ENCODE measurements at places on chromosomes 2 and 18. TPM values are rescaled to one million over a fixed set of nuclear protein-coding genes. Genes with fewer than 3 reads are reported as not detected.
A peak's percentile ranks its signal among the peaks of the same experiment; 100 is the strongest.

Gene STAT4
- polyA plus RNA-seq, result 4.1 TPM

Gene CELF4
- 15.1 TPM for polyA plus RNA-seq

Gene MC5R
- not detected for polyA plus RNA-seq

Gene CCDC74B
- 16.2 TPM for polyA plus RNA-seq

Gene IMP4
- 55.8 TPM for polyA plus RNA-seq

Gene ATG16L1
- 12.9 TPM for polyA plus RNA-seq

Gene HES6
- polyA plus RNA-seq, result 7.4 TPM

Gene TEX44
- polyA plus RNA-seq, result not detected

Gene RND3
- 40.2 TPM for polyA plus RNA-seq

Gene ADD2
- polyA plus RNA-seq, result 2.2 TPM

Gene BMPR2
- 10.1 TPM for polyA plus RNA-seq

Gene COL5A2
- 9.4 TPM for polyA plus RNA-seq

GRCh38 chr2:406876-407275 is 119.0 kb upstream of the ALKAL2 start:
- H3K27me3 ChIP-seq, result no peaks in the 10 kb centered on the region
- no peak overlapping the region for H3K27ac ChIP-seq
- H3K4me3 ChIP-seq, result no peak overlapping the region
- no peak for DNase-seq
- H3K4me1 ChIP-seq, result no peaks in the 10 kb centered on the region

GRCh38 chr2:102789349-102790090 is 27.7 kb downstream of the TMEM182 start:
- DNase-seq, result no peak
- no peak overlapping the region for H3K27ac ChIP-seq
- no peaks in the 10 kb centered on the region for H3K4me1 ChIP-seq
- no peak overlapping the region for H3K4me3 ChIP-seq
- H3K36me3 ChIP-seq, result no peaks in the 10 kb centered on the region

DNA sequence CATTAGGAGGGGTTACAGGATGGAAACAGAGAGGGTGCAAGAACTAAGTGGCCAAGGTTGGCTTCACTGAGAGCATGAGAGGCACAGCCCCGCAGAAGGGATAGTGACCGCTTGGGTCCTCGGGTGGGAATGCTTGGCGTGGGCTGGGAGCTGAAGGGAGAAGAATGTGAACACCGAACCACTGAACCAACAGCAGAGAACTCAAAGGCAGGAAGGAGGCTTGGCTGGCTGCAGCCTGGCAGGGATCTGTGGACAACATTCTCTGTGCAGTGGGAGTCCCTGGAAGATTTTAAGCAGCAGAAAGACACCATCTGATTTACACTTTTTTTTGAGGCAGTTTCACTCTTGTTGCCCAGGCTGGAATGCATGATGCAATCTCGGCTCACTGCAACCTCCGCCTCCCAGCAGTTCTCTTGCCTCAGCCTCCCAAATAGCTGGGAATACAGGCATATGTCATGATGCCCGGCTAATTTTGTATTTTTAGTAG is 33.9 kb downstream of the SOWAHC start:
- DNase-seq, result no peak
- H3K36me3 ChIP-seq, result no peaks in the 10 kb centered on the region
- no peak overlapping the region for H3K4me3 ChIP-seq
- H3K4me1 ChIP-seq, result no peaks in the 10 kb centered on the region
- no peak overlapping the region for H3K27ac ChIP-seq

GRCh38 chr2:27150639-27151230 is 1.9 kb downstream of the TCF23 start:
- no peaks in the 10 kb centered on the region for H3K27me3 ChIP-seq
- no peaks in the 10 kb centered on the region for H3K4me1 ChIP-seq
- DNase-seq, result no peak
- no peak overlapping the region for H3K4me3 ChIP-seq
- no peaks in the 10 kb centered on the region for H3K36me3 ChIP-seq

- H3K4me1 ChIP-seq, result no peaks in the 10 kb centered on the region
- no peak overlapping the region for H3K4me3 ChIP-seq
- H3K27ac ChIP-seq, result no peak overlapping the region
- no peaks in the 10 kb centered on the region for H3K27me3 ChIP-seq
Observed at GRCh38 chr18:70907673-70908072, 618.8 kb downstream of the SOCS6 start.

DNA sequence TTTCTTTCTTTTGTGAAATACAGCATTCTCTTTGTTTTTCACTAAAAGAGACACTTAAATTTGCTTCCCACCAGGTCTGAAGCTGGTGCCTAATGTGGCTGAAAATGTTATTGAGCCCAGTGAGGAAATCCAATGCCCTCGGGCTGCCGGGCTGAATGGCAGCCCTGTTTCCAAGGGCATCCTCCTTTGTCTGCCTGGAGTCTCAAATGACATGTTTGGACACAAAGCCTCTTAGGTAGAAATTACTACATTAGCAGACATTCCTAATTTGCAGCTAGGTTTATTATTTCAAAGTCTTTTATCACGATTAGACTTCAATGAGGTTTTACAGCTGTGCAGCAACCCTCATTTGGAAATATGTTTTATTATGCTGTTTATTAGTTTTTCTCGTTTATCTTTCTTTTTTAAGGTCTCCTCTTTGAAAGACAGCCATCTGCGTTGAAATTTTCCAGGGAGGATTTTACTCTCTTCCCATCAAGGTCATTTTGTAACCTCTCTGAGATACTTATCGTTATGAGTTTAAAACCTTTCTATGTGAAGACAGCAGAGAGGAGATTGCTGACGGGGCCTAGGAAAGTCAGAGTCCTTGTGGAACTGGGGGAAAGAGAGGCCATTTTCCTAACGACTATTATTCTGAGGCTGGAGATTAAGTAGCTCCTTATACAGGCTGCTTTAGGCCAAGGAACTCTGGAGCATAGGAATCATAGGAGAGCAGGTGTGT is 59.0 kb upstream of the ZNF532 start:
- no peak overlapping the region for H3K4me3 ChIP-seq
- no peak overlapping the region for H3K27ac ChIP-seq
- peak; percentile 15 for DNase-seq
- H3K4me1 ChIP-seq, result no peaks in the 10 kb centered on the region

DNA sequence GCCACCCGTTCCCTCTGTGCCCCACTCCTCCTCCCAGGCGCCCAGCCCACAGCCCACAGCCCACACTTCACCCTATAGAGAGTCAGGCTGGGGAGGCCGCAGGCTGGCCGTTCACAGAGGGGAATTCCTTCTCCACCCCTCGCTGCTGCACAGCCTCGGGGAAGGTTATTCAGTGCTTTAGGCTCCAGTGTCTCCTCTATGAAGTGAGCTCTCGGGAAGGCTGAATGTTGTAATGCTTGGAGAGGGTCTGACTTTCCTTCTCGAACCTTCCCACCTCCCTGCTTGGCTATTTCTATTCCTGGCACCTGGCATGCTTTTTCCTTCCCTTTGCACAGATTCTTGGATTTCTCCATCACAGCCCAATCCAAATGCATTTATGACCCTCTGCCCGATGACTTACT is 62.5 kb upstream of the SMAD7 start:
- no peaks in the 10 kb centered on the region for H3K36me3 ChIP-seq
- peaks cover 2% of the 10 kb centered on the region for H3K4me1 ChIP-seq

DNA sequence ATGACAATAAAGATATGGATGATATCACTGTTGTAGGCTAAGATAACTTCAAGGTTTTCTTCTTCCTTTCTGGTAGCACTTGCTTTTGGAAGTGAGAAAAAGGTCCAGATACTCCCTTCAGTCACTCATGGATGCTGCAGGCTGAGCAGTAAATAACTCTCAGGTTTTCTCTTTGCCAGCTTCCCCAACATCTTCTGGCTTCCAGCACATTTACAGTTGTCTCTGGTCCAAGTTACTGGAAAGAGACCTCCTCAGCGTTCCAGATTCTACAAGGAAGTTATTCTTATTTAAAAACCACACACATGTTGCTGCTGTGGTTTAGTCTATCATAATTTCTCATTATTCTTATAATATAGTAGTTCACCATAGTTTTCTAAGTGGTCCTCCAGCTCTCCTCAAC is 383.4 kb downstream of the PLCL1 start:
- no peaks in the 10 kb centered on the region for H3K4me1 ChIP-seq
- no peaks in the 10 kb centered on the region for H3K27me3 ChIP-seq
- no peak for DNase-seq
- H3K27ac ChIP-seq, result no peak overlapping the region

DNA sequence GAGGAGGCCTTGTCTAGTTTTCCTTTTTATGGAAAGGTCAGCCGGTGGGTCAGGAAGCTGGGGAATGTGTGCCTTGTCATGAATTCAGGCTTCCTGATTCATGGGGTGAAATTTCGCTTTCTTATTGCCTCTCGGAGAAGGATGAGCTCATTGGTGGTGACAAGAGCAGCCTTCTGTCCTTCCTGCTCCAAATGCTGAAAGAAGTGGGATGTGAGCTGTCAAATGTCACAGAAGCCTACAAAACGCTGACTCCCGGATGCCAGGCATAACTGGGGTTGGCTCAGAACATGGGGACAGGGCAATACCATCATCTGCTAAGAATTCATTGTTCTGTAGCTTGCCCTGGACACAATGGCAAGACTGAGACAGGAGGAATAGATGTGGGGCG is 55.8 kb upstream of the FAM136A start:
- DNase-seq, result no peak
- H3K27ac ChIP-seq, result no peak overlapping the region
- H3K4me1 ChIP-seq, result peaks cover 5% of the 10 kb centered on the region
- no peak overlapping the region for H3K4me3 ChIP-seq
- no peaks in the 10 kb centered on the region for H3K36me3 ChIP-seq
- no peaks in the 10 kb centered on the region for H3K27me3 ChIP-seq

DNA sequence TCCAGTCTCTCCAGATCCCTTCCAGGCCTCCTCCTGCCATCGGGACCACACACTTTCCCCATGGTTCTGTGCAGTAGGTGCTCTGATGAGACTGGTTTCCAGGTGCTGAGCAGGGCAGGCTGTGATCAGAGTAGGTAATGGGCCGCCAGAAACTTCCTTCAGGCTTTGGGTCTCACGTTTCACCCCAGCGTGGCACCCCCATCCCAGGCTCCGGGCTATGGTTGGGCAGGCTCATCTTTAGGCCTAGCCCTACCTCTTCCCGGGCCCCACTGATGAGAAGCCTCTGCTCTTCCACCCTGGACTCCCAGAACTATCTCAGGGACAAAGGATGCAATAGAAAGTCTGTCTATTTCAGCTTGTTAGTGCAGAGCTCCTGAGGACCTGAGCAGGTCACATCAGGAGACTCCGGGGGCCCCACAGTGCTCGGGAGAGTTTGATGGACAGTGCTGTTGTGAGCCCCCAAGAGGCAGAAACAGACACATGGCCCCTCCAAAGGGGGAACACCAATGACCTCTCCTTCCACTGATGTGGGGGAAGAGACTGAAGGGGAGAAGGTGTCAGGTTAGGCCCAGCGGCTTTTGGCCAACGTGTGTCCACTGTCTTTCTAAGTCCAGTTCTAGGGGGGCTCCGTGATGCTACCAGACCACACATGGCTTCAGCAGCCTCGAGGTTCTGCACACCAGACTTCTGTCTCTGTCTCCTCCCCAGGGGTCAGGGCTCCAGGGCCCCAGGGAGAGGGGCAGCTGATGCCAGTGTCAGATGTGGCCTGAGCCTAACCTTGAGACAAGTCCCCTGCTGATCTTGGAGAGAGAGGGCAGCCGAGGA is 5.8 kb upstream of the PROM2 start:
- H3K4me3 ChIP-seq, result no peak overlapping the region
- no peak for DNase-seq
- no peak overlapping the region for H3K27ac ChIP-seq

- H3K36me3 ChIP-seq, result no peaks in the 10 kb centered on the region
- no peak overlapping the region for H3K27ac ChIP-seq
- H3K4me3 ChIP-seq, result no peak overlapping the region
- no peak for DNase-seq
- no peaks in the 10 kb centered on the region for H3K27me3 ChIP-seq
Observed at GRCh38 chr18:32333781-32334180, 136.9 kb downstream of the GAREM1 start.

DNA sequence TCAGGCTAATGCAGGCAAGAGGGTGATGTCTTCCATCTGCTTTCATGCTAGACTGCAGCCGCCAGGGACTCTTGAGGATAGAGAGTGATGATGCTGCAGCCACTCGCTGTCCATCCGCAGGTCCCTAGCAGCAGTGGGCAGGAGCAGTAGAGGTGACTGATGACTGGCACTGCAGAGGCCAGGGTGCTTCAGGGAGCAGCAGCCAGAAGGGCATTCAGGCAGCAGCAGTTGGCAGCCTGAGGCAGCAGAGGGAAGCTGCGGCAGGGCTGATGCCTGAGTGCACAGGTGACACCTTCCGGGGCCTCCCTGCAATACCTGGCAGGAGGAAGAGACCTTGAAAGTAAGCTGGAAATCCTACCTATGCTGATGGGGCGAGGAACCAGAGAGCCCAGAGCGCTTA is 214.2 kb downstream of the ICOS start:
- no peak overlapping the region for H3K4me3 ChIP-seq
- H3K4me1 ChIP-seq, result no peaks in the 10 kb centered on the region
- H3K27ac ChIP-seq, result no peak overlapping the region
- no peaks in the 10 kb centered on the region for H3K27me3 ChIP-seq
- no peak for DNase-seq

DNA sequence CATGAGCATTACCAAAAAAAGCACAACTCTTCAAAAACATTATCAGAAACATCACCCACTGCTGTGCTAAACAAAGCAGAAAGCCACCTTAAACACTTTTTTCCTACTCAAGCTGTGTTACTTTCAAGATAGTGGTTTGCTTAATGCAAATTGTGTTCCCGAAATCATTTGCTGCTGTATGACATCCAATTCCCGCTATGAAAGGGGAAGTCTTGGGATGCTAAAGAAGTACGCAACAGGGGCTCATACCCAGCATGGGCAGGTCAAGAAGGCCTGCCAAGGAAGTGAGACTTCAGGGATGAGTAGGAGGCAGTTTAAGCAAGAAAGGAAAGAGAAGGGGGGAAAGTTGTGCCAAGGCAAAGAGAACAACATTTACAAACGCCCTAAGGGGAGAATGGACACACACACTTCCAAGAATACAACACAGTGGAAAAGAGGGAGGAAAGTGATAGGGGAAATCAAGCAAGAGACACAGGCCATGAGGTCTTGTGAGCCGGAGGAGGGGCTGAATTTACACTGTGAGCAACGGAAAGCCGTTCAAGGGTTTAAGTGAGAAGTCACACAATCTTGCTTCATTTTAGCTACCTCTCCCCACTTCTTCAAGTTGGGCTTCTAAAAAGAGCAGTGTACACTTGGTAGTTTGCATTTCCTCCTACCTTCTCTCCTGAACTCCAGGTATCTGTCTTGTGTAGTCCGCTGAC is 4.0 kb downstream of the PTPN2 start:
- no peaks in the 10 kb centered on the region for H3K36me3 ChIP-seq
- DNase-seq, result no peak
- H3K4me3 ChIP-seq, result no peak overlapping the region
- H3K27ac ChIP-seq, result peak overlapping the region; percentile 39

- no peaks in the 10 kb centered on the region for H3K4me1 ChIP-seq
- no peak for DNase-seq
- no peak overlapping the region for H3K4me3 ChIP-seq
- no peaks in the 10 kb centered on the region for H3K36me3 ChIP-seq
- no peaks in the 10 kb centered on the region for H3K27me3 ChIP-seq
Observed at GRCh38 chr2:88230911-88231310, 60.8 kb downstream of the THNSL2 start.
